ENCODE measurements at places on chromosomes 3 and 15.

DNA sequence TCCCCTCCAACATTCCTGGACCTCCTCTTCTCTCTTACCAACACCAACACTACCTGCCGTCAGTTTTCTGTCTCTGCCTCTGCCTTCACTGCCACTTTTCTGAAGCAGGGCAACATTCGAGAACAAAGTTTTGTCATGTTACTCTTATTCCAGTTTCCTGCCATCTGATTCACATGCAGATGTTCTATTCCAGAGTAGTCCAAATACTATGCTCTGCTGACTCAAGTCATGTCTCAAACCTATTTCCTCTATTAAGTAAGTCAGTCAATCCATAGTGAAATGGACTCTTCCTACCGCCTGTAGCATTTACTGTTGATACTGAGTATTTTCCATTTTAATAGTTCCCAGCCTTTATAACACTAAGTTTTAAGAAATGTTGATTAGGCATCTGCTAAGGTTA is 43.4 kb downstream of the ESYT3 start:
- DNase-seq, result no peak

GRCh38 chr3:65978116-65978515 is 60.6 kb downstream of the MAGI1 start:
- no peak for DNase-seq

GRCh38 chr3:105118905-105119304 is 247.8 kb upstream of the ALCAM start:
- no peak for DNase-seq

DNA sequence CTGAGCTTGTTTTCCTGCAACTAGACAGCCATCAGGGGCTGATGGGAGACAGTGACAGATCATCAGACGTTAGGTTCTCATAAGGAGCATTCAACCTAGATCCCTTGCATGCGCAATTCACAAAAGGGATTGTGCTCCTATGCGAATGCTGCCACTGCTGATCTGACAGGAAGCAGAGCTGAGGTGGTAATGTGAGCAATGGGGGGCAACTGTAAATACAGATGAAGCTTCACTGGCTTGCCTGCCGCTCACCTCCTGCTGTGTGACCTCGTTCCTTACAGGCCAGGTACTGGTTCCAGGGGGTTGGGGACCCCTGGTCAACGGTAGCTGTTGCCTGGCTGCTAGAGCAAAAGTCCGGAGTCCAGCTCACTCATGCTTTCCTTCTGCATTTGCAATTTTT is 26.4 kb upstream of the KCNAB1 start:
- no peak for DNase-seq

DNA sequence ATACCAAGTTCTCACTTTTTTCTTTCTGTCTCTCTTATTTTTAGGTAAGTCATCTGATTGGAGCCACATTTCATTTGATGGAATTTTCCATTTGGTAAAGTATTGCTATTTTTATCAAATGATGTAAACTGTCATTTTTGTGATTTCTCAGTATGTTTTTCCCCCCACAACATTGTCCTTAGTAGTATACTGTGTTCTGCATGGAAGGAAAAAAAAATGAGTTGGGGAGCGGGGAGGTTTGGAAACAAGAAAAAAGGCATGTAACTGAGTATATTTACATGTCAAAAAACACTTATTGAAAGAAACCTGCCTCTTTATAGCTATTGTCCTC is 104.2 kb downstream of the FILIP1L start:
- DNase-seq, result no peak
